Stimulated activated effector memory CD8-positive, alpha-beta T cell treated with anti-CD3 and anti-CD28 coated beads, Interleukin-12 subunit alpha, Interleukin-12 subunit beta, amount 100 ng/mL, for 72 hours (primary cell): ENCODE measurements at places on chromosomes 16 and 17.

DNA sequence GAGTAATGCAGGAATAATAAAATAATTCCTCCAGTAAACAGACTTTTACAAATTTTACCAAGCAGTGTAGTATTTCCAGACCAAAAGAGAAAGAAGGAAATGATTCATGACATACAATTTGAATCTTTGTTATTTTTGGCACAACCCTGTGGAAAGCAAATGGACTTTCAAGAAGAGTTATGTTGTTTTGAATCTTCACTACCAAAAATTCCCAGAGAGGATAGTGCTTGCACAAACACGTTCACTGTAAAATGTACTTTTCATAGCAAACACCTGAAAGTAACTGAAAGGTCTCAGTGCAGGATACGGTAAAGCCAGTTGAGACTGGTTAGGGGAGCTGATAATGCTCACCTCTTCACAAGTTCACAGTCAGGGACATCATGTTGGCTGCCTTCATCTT lies 107.1 kb downstream of the USP22 start:
- DNase-seq: no peak

GRCh38 chr17:17685775-17686291 lies 4.6 kb downstream of the RAI1 start:
- no peak for DNase-seq

GRCh38 chr16:13919330-13919682 lies 648 bp upstream of the ERCC4 start:
- no peak for DNase-seq

DNA sequence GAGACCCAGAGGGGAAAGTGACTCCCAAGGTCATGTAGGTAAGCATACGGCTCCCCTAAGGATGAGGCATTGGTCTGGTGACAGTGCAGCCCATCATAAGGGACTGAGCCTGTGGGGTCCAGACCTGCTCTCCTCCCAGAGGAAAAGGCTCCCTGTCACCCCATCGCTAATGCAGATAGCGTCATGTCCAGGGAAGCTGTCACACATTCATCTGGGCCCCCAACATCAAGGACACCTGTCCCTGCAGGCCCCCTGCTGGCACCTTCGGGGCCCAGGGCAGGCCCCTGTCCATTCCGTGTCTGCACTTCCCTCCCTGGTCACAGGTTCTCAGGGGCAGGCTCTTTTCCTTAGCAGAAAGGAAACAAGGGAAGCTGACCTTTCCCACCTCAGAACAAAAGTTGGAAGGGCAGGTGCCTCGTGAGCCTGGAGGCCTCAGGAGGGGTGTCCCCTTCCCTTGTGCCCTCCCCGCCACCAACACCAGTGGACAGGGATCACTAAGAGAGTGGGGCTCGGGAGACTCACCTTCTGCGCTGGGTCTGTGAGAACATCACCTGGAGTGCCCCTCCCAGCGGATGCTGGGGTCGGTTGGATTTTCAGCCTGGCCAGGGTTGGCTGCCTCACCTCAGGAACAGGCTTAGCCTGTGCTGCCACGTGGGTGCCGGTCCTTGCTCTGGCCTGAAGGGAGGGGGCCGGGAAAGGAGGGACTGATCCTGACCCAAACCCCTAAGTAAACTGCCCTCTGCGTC lies 17.3 kb upstream of the LASP1NB start:
- no peak for DNase-seq

GRCh38 chr16:58923094-58923493 lies 189.0 kb upstream of the GOT2 start:
- no peak for DNase-seq

DNA sequence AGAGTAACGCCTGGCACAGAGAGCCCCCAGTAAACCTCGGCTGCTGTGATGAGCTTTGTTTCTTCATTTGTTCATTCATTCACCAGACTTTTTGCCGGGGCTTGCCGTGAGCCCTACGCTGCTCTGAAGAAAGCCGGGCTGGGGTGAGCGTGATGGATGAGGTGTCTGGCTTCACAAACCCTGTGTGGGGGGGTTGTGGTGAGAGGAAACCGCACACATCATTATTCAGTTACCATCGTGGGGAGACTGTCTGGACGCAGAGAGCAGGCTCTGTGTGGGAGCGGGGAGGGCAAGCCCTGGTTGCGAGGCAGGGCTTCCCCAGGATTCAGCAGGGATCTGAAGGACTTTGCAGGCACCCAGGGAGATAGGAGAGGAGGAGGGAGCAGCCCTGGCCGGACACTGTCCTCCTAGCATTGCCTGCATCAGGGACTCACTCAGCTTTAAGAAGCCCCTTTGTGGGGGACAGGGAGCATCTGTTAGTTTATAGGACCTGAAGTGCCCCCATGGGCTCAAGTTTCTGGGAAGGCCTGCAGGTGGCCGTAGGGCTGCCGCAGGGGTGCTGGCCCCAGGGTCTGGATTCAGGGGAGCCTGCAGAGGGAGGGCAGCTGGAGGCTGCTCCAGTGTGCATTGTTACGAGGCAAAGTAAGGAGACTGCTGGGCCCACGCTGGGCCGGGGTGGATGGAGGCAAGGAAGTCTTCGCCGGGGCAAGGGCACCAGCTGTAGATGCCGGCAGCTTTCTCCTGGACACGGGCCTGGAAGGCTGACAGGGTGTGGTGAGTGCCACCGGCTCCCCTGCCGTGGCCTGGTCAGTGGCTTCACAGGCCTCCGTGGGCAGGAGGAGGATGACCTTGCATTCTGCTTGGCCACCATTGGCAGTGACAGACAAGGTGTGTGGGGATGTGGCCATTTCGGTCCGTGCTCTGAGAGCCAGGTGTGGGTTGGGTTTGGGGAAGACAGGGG lies 334.5 kb downstream of the SEC14L1 start:
- no peak for DNase-seq

DNA sequence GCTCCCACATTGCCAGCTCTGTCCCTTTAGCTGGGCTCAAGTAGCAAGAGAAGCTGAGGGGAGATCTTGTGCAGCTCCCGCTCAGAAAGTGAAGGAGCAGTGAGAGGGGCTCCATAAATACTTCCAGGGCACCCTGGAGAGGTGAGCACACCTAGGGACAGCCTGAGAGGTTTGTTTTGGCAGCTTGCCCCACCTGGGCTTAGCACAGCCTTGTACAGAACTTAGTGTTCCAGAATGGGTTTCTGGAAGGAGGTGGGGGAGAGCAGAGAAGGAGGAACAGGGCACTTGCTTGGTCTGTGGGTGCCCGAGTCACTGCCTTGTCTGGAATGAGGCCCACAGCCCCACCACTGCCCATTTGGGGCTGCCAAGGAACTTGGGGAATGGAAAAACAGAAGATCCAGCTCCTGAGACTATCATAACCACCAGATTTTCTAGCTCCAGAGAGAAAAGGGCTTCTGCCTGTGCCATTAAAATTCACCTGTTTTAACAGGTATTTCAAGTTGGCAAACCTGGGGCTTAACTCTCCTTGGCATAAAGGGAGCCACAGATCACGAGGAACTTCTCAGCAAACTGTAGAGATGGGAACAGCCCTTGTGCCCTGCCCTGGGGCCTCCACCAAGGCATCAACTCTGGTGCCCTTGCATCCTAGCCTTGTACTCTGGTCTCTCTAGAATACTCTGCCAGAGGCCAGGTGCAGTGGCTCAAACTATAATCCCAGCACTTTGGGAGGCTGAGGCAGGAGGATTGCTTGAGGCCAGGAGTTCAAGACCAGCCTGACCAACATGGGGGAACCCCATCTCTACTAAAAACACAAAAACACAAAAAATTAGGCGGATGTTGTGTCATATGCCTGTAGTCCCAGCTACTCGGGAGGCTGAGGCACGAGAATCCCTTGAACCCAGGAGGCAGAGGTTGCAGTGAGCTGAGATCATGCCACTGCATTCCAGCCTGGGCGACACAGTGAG lies 1.9 kb downstream of the PRR15L start:
- DNase-seq: no peak

DNA sequence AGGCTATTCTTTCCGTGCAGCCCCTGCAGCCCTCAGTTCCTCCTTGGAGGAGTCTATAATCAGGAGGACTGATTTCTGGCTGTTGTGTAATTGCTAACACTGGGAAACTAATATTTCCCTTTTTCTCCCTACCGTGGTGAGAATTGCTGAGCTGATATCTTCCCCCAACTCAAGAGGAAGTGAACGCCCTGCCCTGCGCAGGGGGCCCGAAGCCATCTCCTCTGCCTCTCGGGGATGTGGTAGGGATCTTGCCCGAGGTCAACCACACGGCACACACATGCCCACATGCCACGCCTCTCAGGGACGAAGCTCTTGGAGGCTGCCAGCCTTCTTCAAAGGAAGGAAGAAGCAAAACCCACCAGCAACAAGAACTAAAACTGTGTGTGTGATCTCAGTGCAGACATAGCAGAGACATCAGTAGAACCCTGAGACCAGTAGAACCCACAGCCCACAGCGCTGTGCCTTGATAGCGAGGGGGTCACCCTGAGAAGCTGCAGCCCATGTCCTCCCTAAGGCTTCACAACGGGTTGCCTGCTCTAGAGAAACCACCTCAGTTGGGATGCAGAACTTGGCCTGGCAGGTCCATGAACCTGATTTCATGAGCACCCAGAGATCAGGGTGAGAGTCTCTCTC lies 8.9 kb upstream of the ULK2 start:
- no peak for DNase-seq

DNA sequence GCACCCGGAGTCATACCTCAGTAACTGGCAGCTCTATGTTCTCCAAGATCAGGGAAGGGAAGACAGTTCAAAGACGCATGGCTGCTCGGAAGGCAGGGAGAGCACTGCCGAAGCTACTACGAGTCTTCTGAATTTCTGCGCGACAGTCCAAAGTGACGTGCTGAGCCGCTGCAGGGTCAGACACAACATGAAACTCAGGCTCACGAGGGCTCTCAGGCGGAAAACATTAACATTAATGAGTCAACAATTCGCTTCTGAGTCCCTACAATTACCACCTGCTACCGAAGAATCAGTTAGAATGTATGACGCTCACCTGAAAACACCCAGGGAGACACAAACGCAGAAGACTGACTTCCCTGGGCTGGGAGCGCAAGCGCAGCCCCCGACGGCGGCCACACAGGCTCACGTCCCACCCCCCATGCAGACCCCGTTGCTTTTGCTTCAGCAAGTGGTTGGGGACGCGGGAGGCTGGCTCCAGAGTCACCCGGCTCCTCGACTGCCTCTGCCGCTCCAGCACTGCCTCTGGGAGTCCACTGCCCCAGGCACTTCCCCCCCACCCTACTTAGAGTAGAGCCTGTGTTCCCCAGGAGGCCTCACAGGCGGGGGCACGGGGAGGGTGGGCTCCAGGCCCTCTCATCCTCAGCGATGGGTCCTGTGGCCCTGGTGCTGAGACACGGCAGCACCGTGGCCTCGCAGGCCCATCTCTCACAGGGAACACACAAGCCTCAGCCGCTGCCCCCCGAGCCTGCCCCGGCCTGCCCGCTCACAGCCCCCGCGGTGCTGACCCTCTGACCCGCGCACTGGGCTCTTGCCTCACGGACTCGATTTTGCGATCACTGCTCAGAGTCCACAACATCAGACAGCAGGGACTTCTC lies 38.9 kb downstream of the LMF1 start:
- DNase-seq: no peak

DNA sequence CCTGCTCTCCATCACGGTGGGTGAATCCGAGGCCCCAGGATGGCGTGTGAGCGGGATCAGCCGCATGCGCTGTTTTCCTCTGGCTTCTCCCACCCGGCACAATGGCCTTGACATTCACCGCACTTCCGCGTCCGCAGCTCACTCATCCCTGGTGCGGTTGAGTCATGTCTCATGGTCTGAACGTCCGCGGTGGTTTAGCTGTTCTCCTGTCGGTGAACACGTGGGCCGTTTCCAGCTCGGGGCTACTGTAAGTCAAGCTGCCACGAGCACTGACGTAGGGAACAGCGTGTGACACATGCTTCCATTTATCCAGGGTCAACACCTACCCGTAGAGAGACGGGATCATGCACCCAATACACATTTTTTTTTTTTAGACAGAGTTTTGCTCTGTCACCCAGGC lies 15.3 kb upstream of the CACNA1H start:
- no peak for DNase-seq
